ENCODE measurements at places on chromosomes 7 and 10.

DNA sequence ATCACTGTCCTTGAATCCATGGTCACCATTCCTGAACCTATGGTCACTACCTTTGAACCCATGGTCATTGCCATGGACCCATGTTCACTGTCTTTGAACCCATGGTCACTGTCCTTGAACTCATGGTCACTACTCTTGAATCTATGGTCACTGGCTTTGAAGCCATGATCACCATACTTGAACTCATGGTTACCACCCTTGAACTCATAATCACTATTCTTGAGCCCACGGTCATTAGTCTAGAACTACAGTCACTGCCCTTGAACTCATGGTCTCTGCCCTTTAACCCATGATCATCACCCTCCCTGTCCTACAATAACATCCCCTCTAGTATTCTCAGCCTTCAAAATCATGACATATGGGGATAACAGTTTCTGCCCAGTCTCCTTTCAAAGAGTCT, 270.5 kb downstream of the CXCL12 start:
- no peak for DNase-seq

DNA sequence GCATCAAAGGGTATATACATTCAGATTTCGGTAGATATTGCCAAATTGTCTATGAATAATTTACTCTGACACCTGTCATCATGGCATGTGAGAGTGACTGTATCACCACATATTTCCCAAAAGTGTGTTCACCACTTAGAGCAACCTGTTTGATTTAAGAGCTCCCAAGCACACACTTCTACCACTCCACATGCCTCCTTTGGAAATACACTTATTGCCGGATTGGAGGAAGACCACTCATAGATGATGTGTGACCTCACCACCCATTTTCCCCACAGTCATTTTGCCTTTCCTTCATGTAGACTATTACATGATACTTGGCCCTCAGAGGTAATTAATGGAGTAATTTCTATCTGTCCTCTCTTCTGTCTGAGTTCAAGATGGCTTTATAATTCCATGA, 75.5 kb downstream of the SLC16A9 start:
- no peak for DNase-seq

- no peak for DNase-seq
Measured at GRCh38 chr10:98373260-98374040, 41.5 kb downstream of the PYROXD2 start.

DNA sequence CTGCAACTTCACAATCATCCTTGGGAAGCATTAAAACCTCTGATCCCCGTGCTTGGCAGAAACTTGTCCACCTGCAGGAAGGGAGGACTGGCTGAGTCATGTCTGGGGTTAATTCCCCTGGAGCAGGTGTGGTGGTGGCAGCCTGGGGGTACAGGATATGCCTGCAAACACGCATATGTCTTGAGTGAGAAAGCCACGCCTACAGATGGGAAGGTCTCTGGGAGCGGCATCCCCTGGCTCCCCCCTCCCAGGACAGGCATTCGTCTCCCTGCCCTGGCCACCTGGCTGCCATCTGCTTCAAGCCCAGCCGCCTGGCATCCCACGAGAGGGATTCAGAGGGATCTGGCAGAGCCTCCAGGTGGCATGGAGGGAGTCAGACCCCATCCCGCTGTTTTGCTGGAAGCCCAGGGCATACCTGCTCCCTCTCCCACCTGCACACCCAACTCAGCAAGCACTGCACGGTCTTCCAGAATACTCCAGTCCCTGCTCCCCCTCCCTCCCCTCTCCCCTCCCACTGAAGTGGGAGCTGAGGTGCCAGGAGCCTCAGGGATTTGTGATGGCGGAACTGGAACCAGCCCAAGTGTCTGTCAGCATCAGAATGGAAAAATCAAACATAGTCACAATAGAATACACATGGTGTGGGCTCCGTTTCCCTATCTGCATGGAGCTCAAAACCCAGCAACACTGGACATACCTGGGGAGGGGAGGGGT, 61.0 kb downstream of the CAMK2B start:
- DNase-seq: no peak

DNA sequence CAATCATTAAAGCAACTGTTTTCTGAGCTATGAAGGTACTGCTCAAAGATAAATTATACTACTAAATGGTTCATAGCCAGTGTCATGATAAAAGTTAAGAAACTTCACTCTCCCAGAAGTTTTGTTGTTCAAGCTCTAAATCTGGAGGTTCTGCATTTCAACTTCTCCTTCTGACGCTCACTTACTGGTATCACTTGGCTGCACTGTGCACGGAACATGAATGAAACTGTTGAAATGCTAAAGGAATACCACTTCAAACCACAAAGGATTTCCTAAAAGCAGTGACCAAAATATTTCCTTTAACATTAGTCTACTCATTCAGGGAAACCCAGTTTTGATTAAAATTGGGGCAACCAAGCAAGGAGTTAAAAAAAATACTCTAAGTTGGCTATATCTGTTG, 93.6 kb downstream of the UBE2H start:
- DNase-seq: no peak

- DNase-seq: no peak
Measured at GRCh38 chr7:155213385-155213784, 84.3 kb upstream of the INSIG1 start.

DNA sequence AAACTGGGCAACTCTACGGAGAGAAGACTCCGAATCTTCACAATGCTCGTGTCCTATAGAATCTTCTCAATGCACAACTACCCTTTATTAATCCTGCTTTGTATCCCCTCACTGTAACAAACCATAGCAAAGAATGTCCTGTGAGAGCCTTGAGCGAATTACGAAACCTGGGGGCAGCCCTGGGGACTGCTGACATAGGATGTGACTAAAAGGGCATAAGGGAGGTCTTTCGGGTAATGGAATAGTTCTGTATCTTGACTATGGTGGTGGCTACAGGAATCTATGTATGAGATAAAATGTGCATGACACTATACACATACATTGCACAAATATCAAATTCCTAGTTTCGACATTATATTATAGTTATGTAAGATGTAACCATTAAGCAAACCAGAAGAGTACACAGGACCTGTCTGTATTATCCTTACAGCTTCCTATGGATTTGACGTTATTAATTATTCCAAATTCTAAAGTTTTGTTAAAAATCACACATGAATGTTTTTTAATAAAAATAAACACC, 162.5 kb upstream of the KCTD7 start:
- no peak for DNase-seq

DNA sequence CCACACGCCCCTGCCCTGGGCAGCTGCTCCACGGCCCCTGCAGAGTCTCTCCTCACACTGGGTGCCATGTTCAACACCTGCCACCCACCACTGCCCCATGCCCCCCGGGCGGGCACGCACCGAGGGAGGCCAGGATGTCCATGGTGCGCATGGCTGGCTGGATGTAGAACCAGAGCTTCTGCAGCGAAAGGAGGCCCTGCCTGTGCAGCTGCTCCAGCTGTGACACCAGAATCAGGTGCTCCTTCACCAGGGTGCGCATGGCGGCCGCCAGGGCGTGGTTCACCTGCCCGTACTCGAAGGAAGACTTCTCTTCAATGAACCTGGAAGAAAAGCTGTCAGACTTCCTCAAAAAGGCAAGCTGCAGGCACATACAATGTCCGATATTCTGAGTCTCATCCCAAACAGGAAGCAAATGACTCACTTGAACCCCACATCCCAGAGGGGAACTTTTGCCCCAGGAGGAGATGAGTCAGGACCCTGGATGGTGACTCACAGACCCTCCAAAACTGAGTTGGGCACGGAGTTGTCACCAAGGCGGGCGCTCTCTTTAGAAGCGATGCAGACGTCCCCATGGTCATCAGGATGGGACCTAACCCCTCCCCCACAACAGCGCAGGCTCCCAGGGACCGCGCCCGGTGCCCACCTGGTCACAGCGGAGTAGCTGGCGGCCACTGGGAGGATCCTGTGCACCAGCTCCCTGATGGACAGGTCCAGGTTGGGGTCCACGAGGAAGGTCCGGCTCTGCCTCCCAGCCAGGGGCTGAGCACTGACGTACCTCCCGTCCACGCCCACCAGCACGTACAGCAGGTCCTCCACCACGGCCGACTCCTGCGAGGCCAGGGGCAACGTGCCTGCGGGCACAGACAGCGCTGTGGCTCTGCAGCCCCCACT, 15.5 kb downstream of the TUBGCP2 start:
- no peak for DNase-seq

GRCh38 chr7:132002343-132002968, 446.0 kb upstream of the PODXL start:
- no peak for DNase-seq
